ENCODE measurements at places on chromosomes 5 and 9.

GRCh38 chr9:37972351-37972848 is 68.5 kb upstream of the SLC25A51 start:
- no peak for DNase-seq

DNA sequence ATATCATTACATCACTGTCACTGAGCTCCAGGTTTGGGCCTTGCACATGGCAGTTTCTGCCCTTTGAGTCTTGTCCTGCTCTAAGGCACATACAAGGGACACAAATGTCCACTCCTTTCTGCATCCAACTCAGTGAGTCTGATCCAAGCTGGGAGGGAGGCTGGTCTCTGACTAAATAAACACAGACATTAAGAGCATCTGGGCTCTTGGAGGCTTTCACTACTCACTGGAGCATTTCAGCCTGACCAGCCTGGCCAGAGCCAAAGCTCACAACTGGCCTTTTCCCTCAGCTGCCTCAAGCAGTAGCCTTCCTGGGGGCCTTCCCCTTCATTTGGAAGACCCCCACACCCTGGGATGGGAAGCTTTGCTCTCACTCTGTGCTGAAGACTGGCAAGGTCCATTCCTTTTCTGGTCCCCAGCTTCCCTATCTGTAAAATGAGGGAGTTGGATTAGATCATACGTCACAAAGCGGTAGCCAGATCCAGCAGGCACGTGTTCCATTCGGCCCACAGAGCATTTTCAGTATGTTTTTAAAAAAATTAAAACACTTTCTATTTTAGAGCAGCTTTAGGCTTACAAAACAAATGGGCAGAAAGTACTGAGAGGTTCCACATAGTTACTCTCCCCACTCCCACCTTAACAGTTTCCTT is 58.6 kb upstream of the XPA start:
- DNase-seq = no peak

GRCh38 chr5:37807015-37807414 is 32.8 kb downstream of the GDNF start:
- no peak for DNase-seq

DNA sequence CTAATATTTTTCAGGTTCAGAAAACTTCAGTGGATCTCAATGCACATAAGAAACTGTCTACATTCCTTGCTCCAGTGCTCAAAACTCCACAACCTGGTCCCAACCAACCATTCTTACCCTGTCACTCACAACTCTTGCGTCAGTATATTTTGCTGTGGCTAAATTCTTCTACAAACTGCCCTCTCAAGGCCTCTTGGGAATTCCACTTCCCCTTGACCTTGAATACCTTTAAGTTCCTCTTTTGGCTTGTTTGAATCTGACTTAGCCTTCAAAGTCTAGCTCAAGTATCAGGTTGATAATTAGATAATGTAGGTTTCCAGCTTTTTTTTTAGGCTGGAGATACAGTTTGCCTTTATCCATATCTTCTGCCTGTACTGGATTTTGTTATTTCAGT is 128.3 kb downstream of the SLF1 start:
- DNase-seq = no peak

DNA sequence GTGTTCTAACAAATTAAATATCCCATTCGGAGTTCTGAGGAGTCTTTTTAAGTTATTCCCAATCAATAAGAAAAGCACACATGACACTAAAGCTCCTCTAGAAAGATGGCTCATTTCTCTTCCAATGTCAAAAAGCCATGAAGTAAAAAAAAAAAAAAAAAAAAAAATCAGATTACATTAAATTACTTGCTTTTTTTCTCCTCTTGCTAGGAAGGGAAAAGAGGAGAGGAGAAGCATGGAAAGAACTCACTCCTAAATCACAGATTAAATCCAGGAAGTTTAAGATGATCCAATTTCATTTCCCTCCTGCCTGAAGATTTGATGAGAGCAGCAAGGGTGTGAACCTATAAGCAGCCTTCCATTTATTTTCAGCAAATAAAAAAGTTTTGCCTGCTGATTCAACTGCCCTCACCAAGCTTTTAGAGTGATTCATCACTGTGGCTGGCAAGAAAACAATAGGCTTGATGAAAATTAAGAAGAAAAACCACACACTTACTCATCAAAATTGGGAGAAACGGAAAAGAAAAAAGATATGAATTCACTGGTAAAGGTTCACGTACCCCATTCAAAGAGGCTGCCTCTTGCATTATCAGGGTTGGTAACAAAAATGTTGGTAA is 19.7 kb downstream of the MYO10 start:
- no peak for DNase-seq

- DNase-seq = no peak
These were observed 40.5 kb upstream of the FAM81B start for GRCh38 chr5:95350631-95351030.

- no peak for DNase-seq
These were observed 120.1 kb upstream of the TSLP start for GRCh38 chr5:110951373-110951791.

DNA sequence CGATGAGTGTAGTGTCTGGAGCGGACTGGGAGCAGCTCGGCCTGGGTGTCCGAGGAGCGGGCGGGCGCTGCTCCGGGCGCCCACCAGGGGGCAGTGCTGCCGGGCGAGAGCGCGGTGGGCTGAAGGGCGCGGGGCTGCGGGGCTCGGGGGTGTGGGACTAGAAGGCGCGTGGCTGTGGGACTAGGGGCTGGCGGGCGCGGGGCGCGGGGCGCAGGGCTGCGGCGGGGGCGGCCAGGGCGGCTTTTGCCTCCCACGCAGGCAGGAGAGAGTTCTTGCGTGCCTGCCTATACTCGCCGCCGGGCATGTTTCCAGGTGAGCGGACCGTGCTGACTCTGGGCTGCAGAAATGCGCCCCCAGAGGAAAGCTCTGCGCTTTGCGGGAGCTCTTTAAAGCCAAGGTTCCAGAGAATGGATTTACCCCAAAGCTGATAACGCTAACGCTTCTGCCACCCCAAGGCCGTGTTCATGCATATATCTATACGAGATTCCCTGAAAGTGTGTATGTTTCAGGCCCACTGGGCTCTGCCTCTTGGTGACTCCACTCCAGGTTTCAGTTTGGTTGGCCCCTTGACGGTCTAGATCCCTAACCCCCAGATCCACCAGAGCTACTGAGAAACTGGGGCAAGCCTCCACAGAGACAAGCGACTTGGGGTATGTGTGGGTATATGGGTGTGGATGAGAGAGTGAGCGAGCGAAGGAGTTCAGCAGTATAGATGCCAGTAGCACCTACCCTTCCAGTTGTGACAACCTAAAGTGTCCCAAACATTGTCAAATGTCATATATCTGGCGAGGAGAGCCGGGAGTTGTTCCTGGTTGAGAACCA is 56.2 kb downstream of the ACER2 start:
- no peak for DNase-seq

GRCh38 chr5:64486163-64486562 is 19.7 kb upstream of the RGS7BP start:
- DNase-seq = no peak

- no peak for DNase-seq
These were observed 122.4 kb downstream of the LRRC70 start for GRCh38 chr5:62701036-62701435.

DNA sequence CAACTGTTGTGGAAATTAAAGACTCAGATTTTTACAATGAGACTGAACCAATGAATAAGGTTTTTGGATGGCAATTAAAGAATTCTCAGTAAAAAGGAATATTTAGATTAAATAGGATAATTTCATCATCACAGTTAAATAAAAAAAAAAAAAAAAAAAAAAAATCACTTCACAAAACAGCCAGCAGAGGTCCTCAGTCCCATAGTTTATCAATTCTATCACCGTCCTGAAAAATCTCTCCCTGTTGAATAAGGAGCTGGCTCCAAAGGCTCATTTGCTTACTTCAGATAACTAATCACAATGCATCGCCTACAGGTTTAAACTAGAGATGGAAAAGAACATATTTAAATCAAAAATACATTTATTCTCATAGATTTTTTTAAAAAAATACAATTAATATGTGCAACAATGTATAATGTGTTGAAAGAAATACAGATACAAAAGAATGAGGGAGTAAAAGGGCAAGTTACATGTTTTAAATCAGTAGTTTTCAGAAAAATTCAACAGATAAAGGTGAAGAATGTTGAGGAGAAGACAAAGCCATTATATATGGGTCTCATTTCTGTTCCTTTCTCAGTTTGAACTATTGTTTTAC is 175.8 kb upstream of the CHD1 start:
- peak; percentile 16 for DNase-seq

DNA sequence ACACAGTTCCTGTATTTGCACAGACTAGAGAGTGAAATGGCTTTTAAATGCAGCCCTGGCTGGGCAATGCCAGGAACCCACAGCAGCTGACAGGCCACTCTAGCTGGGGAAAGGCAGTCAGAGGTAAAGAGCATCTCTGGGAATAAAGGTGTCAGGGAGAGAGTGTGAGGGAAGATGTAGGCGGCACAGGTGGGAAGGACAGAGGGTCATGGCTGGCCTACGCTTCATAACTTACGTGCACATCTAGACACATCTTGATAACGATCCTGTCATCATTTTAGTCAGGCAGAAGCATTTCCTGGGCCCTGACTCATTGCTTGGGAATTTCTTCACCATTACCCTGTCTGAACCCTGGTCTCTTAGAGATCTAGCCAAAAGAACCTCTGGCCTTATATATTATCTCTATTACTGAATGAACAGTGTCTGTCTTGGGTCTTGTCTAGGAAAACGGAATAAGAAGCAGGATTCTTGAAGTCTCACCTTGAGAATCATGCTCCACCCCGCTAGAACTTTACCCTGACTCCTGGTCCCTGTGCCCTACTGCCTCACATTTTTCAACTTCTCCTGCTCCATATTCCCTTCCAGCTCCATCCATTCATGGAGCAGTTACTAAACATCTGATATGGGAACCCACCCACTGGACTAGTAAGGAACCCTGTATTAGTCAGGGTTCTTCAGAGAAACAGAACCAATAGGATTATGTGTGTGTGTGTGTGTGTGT is 106.4 kb upstream of the ELL2 start:
- no peak for DNase-seq

DNA sequence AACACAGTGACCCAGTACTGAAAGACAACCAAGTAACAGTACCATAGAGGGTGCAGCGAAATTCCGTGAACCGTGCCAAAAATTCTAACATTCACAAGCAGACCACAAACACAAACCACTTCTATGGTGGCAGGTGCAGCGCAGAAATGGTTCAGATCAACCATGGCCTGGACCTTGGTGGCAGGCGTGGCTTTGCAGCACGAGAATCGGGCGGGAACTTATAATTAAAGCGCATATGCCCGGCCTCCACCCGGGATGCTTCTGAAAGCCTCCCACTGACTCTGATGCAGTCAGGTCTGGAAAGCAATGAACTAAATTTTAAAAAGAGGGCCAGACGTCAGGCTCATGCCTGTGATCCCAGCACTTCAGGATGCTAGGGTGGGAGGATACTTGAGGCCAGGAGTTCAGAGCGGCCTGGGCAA is 68.0 kb upstream of the TBC1D9B start:
- no peak for DNase-seq

DNA sequence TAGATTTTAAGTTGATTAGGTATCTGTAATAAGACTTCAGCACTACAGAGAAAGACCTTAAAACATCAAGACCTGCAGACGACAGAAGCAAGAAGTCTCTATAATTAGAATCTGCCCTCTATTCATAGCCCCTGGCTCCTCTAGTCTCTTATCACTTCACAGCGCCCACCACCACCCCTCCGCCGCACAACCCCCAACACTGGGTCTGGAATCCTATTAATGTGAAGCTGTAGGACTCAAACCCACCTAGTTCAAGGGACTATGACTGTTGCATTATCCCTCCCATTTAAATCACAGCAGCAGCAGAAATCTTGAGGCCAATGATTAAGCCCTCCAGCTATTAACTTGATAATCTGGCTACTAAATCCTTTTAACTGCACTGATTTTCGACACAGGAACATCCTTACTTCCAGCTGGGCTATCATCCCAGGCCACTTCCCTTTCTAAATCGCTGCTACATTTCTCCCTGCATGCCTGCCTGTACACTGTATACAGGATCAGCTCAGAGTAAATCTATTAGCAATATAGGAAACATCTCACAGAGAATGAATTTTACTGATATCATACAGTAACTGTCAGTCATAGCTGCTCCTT is 159.5 kb upstream of the GRAMD2B start:
- no peak for DNase-seq

DNA sequence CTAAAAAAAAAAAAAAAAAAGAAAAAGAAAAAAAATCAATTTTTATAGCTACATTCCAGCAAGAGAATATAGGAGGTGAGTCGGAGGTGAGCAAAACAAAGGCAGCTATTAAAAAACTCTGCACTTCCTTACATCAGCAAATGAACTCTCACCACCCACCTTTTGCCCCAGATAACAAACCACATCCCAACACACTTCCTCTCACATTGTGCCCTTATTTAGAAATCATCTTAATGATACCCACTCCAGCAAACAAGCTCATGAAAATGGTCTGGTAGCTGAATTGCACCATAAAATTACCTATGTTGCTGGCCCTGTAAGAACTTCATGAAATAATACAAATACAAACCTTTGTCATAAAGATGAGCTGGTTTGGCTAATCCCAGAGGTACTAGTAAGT is 82.9 kb downstream of the CEMIP2 start:
- DNase-seq = no peak

GRCh38 chr5:32990593-32991420 is 279.7 kb downstream of the NPR3 start:
- DNase-seq = no peak

DNA sequence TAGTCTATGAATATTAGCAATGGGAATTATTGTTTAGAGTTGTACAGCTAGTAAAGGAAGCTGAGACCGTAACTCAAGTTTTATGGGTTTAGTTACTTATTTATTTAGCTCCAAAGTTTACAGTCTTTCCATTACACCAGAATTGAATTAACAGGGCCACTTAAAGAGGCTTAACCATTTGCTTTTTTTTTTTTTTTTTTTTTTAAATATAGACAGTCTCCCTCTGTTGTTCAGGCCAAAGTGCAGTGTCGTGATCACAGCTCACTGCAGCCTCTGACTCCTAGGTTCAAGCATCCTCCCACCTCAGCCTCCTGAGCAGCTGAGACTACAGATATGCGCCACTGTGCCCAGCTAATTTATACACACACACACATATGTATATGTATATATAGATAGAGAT is 1.4 kb upstream of the TTC1 start:
- DNase-seq = no peak
